ENCODE measurements at places on chromosomes 6 and 20.

DNA sequence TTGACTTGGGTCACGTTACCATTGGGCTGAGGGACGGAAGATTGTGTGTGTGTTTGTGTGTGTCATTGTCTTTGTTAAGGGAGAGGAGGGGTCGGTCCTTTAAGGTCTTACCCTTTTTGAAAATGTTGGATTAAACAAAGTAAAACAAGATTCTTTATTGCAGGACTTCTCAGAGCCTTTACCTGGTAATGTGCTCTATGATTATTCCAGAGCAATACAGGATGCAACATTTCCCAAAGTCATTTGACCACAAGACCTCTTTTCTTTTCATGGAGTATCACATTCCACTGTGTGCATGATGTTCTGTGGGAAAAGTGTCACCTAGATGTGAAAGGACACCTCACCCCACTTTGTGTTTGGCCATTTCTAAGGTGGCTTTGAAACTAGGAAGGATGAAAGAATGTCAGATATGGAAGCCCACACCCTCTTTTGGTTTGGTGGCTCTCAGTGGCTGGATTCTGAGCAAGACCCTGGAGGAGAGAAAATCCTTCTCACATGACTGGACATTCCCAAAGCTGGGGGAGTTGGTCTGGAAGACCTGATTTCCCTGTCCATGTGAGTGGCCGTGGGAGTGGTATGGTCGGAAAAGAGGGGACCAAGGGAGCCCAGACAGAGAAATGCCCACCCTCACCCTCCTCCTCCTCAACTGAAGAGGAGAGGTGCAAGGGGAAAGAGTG, 18.2 kb upstream of the ZNF831 start:
- no peak for DNase-seq

DNA sequence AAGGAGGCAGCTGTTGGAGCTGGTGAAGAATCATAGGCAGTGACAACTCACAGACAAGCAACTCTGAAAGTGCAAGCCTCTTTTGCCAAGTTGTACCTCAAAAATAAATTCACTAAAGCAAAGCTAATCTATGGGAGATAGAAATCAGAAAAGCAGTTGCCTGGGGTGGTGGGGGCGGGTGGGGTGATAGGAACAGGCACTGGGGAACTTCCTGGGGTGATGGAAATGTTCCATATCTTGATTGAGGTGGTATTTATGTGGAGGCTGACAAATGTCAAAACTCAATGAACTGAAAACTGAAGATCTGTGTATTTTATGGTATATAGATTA, 52.4 kb downstream of the ATP9A start:
- no peak for DNase-seq

- DNase-seq: peak; percentile 100
Measured at GRCh38 chr20:59972037-59972801, 14.0 kb downstream of the CDH26 start.

- DNase-seq: no peak
Measured at GRCh38 chr6:144530118-144530517, 245.0 kb downstream of the UTRN start.

- peak; percentile 32 for DNase-seq
Measured at GRCh38 chr6:37303891-37304503, 46.1 kb upstream of the TMEM217 start.

GRCh38 chr6:100440935-100441334, 23.8 kb downstream of the SIM1 start:
- DNase-seq: no peak

DNA sequence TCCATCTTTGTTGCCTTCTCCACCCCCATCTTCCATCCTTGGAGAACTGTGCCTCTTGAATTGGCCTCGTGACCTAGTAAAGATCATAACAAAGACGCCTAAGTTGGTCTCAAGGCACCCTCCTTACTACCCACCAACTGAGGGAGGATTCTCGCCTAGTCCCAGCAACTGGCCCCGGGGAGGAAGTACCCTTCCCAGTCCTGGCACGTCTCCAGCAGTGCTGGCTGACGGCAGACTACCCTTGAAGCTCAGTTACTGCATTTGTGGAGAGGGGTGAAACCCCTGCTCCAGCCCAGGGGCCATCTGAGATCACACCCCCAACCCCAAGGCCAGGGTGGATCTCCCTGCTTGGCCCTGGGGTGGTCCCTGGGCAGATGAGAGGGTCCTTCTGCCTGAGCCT, 2.1 kb upstream of the OSBPL2 start:
- no peak for DNase-seq

DNA sequence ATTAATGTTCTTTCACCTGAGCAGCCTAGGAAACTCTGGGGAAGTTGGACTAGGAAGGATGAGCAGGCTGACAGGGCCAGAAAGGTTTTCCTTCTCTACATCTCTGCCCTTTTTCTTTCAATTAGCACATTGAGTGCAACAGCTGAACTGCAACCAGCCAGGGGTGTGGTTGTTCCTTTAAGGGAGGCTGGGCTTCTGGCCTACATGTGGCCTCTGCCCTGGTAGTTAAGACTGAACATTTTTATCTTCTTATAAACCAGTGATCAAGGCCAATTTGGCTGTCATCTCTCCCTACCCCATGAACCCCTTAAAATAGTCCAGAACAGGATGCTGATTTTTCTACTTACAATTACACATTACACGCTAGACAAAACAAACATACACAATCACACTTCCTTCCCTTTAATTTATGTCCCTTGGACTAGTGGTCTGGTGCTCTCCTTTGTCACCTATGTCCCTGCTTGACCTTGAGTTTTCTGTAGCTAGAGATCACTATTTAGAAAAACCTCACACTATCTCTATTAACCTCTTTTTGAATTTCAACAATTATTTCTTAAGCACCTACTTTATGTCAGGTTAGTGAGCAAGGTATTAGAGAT, 60.3 kb downstream of the RNF217 start:
- no peak for DNase-seq

- DNase-seq: no peak
Measured at GRCh38 chr6:139174961-139175360, 40.1 kb downstream of the HECA start.

DNA sequence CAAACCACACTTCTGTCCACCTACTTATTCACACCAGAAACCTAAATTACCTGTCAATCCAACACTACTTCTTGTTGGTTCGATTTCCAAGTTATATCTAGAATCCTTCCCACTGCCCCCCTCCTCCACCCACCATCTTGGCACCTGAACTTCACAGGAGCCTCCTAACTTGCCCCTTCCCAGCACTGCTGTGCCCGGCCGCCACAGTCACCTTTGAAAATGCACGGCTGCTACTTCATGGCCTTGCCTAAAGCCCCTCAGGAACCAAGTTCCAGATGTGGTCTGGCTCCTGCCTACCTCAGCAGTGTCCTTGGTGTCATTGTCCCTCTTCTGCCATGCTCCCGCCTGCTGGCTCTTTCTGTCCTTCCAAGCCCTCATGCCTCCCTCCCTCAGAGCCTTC, 31.2 kb downstream of the PKIG start:
- DNase-seq: no peak

DNA sequence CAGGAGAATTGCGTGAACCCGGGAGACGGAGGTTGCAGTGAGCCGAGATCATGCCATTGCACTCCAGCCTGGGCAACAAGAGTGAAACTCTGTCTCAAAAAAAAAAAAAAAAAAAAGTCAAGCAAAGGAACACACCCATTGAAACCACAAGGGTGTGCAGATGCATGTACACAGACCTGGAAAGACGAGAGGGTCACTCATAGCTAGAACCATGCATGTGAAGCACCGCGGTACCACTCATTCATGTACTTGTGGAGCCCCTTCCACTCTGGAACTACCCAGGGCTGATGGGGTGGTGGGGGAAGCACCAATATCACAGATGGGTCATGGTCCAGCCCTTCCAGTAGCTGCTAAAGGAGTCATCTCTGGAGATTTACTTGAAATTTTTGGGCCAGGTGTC, 7.4 kb upstream of the TJAP1 start:
- no peak for DNase-seq

- DNase-seq: no peak
Measured at GRCh38 chr20:8631271-8631670, 437.6 kb upstream of the PLCB4 start.

DNA sequence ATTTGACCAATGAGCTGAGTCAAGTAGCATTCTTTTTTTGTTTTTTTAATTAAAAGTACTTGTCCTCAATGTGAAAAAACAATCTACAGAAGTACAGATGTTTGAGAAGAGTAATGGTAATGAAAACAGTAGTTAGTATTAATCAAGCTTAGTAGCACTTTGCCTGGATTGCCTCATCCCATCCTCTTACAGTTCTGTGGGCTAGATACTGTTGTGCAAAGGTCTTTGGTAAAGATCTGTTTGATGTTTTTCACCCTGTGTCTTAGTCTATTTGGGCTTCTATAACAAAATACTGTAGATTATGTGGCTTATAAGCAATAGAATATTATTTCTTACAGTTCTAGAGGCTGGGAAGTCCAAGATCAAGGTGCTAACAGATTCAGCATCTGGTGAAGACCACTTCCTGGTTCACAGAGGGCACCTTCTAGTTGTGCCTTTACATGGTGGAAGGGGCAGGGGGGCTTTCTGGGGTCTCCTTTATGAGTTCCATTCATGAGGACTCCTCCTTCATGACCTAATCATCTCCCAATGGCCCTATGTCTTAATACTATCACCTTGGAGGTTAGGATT, 84.3 kb downstream of the SHLD1 start:
- no peak for DNase-seq

DNA sequence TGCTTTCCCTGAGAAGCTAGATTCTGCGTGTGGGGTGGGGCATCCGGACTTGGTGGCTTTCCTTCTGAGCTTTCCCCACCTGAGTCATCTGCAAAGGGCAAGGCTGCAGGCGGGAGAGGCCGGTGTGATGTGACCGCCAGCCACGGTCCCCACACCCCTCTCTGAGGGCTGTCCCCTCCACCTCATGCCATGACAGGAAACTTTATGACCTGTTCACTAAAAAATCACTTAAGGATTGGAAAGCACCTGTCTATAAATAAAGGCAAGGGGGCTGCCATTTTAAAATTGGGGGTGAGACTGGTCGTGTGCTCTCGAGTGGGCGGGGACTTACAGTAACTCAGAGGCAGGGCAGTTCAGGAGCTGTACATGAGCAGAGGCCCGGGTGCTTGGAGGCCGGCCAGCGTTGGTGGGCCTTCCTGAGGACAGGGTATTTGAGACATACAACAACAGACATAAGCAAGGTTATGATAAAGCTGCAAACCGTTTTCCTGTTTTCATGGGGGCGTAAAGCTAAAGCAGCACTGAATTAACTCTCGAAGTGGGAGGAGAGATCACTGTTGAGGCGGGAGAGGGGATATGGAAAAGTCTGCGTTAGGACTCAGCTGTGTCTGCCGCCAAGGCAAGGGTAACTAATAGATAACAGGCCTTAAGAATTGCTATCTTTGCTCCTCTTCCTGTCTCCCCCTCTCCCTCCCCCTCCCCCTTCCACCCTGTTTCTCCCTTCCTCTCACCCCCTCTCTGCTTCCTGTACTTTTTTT, 16.1 kb upstream of the SERPINB1 start:
- DNase-seq: peak; percentile 83

- DNase-seq: no peak
Measured at GRCh38 chr6:144989319-144990107, 704.4 kb downstream of the UTRN start.

DNA sequence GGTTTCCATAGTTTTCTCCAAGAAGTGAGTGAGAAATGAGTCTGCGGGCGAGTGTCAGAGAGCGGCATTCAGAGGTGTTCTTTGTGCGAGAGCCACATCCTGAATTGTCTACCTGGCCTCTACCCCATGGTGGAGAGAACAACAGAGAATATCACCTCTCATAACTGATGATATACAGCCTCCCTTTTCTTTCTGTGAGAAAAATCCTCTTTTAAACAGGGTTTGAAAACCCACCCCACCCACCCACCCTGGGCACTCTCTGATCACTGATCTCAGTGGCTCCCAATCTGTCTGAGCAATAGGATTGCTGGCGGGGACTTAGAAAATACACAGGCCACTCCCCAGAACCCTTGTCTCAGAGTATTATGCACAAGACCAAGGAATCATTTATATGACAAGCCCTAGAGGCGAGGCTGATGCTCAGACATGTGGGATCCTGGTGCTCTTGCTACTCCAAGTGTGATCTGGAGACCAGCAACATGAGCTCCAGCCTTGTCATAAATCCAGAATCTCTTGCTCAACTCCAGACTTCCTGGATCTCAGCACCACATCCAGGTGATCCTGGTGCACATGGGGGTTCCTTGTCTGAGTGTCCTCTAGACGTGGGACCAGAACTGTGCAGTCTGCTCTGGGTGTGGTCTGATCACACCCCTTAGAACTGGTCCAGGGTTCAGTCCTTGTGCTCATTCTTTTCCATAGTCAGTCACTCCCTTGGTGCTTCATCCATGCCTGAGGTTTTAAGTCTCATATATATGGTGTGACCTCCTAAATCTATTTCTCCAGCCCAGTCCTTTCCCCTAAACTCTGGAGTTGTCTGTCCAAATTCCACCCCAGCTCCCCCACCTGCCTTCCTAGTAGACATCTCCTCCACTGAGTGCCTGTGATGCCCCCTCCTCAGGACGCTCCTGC, 5.3 kb downstream of the HLA-B start:
- no peak for DNase-seq

DNA sequence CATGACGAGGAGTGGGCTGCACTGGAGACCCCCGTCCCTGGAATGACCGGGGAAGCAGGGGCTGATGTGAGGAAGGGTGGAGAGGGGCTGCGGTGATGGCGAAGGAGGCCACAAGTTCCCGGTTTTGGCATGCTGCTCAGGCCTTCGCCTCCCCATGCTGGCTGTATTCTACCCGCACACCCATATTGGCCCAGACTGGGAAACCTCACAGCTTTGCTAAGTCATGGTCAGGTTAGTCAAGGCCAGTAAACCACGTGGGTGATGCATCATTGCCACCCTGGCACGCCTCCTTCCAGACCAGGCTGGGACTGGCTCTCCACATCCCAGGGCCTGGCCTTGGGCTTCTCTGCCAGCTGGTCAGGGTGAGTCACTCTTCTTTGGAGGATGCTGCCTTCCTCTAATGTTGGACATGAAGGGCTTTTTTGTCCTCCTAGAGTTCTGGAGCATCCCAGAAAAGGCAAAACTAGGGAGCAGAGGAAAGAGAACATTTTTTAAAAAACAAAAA, 53.8 kb downstream of the PCNA start:
- peak; percentile 96 for DNase-seq

- DNase-seq: no peak
Measured at GRCh38 chr6:162443101-162443500, 284.5 kb downstream of the PRKN start.

DNA sequence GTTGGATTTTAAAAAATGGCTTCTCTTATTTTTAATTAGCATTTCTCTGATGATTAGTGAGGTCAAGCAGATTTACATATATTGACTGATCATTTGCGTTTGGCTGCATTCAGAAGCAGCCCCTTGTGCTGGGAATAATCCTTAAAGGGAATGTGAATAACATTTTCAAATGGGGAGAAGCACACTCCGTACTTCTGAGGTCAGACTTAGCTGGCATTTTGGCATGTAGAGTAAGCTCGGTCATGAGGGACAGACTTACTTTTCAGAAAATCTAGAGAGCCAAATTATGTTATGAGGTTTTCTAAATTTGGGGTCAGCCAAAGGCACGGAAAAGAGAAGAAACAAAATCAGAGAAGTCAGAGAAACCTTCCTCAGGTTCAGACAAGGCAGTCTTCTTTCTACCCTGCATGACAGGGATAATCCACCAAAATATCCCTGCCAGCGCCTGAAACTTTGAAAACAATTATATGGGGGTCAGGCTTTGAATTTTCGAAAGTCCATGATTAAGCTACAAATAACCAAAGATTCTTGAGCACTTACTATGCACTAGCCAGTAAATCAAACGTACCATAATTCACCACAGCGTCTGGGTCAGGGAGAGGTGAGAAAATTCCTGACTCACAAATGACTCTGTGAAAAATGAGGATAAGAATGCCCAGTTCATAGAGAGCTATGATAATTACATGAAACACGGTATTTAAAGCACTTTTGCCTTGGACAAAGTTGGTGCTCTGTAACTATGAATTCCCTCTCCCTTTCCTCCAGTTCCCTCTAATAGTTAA, 44.9 kb downstream of the ADAT2 start:
- peak; percentile 43 for DNase-seq
